ENCODE measurements at places on chromosomes 12 and 14.
A peak's percentile ranks its signal among the peaks of the same experiment; 100 is the strongest.

GRCh38 chr12:116353958-116354357 lies 76.5 kb upstream of the MED13L start:
- DNase-seq: no peak

GRCh38 chr12:19209661-19210060 lies 80.1 kb downstream of the PLEKHA5 start:
- no peak for DNase-seq

- DNase-seq: peak; percentile 52
Observed at GRCh38 chr12:12899530-12900380, 8.4 kb downstream of the GPRC5A start.

DNA sequence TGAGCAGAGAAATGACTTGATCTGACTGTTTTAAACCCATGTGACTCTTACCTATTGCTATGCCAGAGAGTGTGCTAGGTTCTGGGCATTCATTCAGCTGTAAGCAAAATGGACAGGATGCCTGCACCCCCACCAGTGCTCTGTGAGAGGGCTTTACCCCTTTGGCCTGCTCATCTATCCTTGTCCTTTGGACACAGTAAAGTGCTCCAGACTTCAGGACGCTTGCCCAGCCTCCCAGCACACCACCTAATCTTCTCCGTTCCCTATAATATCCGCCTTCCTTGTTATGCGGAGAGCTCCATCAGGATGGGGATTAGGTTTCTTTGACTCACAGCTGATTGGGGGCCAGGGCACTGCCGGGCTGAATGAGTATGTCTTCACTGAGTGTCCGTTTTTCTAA lies 4.4 kb upstream of the ZNF839 start:
- no peak for DNase-seq

- no peak for DNase-seq
Observed at GRCh38 chr14:52251724-52252123, 15.8 kb upstream of the PTGDR start.

DNA sequence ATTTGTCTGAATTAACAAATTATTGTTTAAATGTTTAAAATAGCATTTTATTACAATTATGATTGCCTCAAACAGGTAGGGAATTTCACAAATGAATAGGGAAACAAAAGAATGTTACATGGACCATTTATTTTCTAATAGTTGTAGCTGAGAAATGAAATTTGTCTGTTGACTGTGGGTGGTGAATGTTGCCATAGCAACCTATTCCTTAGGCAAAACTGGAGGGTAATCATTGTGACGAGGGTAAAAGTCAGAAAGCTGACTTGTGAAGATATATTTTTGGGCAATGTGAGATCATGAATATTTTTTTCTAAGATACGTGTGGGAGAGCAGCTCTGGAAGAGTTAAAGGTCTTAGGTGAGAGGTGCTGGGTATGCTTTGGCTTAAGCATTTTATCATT lies 24.2 kb upstream of the CLEC14A start:
- no peak for DNase-seq

GRCh38 chr12:115606040-115606439 lies 671.5 kb downstream of the MED13L start:
- no peak for DNase-seq

DNA sequence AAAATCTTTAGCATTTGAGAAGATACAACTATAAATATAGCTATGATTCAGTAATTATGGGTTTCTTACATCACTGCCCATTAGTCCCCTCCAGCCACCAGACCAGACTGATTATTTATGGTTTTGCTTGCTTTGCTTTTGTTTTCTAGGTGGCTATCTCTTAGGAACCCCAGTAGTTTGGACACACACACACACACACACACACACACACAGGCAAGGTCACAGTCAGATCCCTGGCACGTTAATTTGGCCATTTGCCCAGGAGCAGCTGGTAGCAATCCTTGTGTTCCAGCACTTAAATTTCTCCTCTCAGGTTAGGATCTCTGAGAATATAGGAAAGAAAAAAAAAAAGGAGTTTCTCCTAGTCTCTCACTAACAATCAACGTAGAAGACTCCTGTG lies 90.2 kb upstream of the RESF1 start:
- no peak for DNase-seq

GRCh38 chr12:93041416-93041815 lies 112.3 kb upstream of the EEA1 start:
- DNase-seq: no peak

GRCh38 chr12:75976113-75976512 lies 55.5 kb downstream of the PHLDA1 start:
- DNase-seq: no peak

DNA sequence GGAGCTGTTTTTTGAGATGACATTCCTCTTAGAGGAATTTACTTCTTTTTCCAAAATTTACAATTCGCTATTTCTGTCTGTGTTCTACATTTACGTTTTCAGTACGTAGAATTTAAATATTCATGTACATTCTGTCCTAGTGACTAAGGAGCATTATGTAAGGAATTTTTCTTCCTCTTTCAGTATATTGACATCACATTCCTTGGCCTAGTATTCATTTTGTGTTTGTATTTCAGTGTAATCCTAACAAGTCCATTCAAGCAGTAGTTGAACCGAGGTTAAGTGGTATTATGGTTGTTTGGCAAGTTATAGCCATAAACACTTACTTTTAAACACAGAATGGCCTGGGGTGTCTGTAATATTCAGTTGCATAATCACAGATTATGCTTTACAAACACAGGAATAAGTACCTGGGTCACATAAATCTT lies 465.2 kb downstream of the PCNX1 start:
- DNase-seq: no peak

GRCh38 chr12:57620936-57621496 lies 9.8 kb downstream of the ARHGEF25 start:
- DNase-seq: peak; percentile 60

- peak; percentile 18 for DNase-seq
Observed at GRCh38 chr12:1913377-1914113, 4.9 kb downstream of the CACNA2D4 start.

DNA sequence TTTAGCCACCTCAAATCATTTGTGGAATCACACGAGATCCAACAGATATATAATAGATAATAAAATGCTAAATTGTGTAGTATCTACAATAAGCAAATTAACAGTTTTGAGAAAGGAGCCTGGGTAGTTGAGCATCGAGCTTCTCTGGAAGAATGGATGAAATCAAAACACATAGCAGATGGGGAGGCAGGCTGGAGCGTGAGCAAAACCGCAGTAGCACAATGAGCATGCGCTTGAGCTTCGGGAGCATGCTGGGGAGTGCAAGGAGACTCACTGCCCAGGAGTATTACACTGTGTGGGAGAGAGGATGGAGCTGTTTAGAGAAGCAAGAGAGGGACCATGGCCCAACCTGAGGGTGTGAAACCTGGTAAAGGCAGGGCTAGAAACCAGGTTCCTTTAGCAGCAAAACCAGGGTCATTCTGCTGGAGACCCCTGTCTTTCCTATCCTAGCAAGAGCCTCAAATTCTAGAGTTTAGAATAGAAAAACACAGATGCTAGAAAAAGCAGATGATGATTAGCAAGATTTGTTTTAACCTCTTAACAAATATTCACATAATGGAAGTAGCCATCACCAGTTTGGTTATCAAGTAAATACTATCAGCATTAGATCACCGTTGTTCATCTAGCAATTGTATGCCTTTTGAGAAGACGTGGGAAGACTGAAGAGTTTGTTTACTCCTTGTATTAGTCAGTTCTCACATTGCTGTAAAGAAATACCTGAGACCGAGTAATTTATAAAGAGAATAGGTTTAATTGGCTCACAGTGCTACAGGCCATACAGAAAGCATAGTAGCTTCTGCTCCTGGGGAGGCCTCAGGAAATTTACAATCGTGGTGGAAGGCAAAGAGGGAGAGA lies 484.8 kb downstream of the EGLN3 start:
- DNase-seq: no peak

- DNase-seq: no peak
Observed at GRCh38 chr12:131210506-131211339, 257.0 kb downstream of the ADGRD1 start.

GRCh38 chr12:25416516-25416915 lies 136.6 kb downstream of the LMNTD1 start:
- no peak for DNase-seq

DNA sequence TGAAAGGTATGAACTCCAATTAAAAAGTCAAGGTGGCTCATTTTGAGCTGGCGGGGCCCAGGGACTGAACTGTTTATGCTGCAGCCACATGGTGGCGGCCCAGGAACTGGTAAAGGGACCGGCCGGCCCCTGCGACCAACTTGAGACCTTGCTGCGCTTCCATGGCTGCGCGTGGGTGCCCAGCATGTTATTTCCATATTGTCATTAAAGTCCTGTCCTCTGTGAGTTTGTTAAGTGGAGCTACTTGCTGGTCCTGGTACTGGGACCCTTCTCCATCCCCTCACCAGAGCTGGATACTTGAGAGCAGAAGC lies 62.3 kb downstream of the BEGAIN start:
- peak; percentile 68 for DNase-seq

GRCh38 chr14:69841656-69842055 lies 37.6 kb upstream of the SMOC1 start:
- no peak for DNase-seq

DNA sequence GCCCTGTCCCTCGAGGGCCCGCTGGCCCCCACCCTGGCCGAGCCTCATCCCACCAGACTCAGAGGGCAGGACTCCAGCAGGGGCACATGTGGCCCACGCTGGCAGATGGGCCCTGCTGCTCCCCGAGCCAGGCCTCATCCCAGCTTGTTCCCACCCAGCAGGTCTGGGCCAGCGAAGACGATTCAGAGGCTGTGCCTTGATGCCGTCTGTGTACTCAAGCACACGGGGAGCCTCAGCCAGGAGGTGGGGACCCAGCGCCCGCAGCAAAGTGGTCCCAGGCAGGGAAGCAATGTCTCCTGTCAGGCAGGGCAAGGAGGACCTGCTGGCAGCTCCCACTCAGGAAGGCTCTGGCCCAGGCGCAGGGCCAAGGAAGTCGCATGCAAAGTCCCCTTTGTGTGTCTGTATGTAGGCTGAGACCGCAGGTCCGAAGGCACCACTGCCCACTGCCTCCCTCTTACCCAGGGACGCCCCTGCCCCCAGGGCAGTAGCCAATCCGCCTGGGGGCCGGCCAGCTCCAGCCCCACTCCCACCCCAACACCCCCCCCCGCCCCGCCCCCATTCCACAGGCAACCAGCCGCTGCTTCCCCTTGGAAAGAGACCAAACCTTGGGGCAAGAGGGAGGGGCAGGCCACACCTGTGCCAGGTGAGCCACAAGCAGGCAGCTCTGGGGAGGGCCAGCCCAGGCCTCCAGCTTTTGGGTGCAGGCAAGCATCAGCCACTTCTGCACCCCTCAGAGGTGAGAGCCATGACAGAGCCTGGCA lies 9.4 kb downstream of the DEGS2 start:
- no peak for DNase-seq

GRCh38 chr12:88693837-88694445 lies 113.7 kb upstream of the KITLG start:
- DNase-seq: no peak

DNA sequence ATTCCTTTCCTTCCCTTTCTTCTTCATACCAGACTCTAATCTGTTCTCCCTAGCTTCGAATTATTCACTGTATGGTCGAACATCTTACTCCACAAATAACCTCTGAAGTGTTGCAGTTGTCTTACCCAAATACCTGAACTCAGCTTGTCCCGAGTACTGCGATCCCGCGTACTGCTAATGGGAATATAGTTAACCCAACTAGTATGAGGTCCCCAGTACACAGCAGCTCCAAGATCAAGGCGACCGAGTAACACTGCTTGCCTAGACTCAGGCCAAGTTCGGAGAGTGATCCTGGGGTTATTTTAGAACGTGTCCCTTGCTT lies 462 bp upstream of the ETNK1 start:
- peak; percentile 21 for DNase-seq

GRCh38 chr12:69553628-69554248 lies 31.5 kb upstream of the CCT2 start:
- no peak for DNase-seq

GRCh38 chr12:113759135-113759534 lies 207.0 kb downstream of the RBM19 start:
- no peak for DNase-seq

- no peak for DNase-seq
Observed at GRCh38 chr12:98244136-98244535, 271.3 kb upstream of the TMPO start.

DNA sequence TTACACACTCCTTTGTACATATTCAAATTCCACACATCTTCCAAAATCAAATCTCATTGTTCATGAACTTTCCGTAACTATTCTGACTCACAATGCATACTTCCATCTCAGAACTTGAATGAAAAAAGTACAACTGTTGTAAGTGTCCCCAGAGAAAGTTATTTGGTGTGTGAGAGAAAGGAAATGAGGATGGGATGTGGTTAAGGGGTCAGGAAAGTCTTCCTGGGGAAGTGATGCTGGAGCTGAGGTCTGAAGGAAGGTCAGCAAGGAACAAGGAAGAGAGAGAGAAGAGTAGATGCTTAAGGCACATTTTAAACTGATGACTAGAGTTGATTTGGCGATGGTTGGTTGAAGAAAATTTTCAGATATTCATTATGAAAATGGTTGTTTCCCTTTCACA lies 340.0 kb upstream of the STXBP6 start:
- no peak for DNase-seq

GRCh38 chr12:5796171-5796958 lies 148.7 kb downstream of the ANO2 start:
- DNase-seq: peak; percentile 32

GRCh38 chr14:33249233-33249820 lies 310.6 kb downstream of the NPAS3 start:
- DNase-seq: no peak

DNA sequence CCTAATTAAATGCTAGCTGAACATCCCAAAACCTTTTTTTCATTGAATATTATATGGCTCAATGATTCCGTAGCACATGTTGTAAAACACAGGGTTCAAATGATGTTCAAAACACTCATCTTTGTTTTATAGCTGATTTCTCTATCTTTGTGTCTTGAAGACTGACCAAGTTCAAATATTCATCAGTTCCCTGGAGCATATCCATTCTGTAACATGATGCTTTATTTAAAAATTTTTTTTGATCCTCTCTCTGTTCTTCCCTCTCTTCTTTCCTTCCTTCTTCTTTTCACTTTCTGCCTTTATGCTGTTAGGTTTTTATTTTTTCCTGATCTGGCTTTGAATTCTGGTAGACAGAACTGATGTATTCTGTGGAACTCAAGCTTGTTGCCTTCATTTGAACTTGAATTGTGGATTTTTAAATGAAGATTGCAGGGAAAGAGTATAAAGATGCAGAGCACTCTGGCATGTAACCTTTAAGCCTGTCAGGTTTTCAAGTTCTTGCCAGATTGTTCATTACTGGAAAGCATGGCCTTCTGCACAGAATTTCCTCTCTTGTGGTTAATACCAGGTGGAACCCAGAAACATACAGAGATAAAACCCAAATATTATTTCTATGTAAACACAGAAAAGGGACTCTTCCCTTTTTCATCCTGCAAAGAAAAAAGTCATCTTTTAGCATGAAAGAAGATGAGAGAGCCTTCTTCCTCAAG lies 39.5 kb downstream of the PROX2 start:
- no peak for DNase-seq
